ENCODE measurements at places on chromosomes 7 and 10.

GRCh38 chr7:17681965-17682364, 258.3 kb downstream of the SNX13 start:
- DNase-seq = no peak

GRCh38 chr10:101346177-101346576, 7.8 kb upstream of the BTRC start:
- DNase-seq = no peak

DNA sequence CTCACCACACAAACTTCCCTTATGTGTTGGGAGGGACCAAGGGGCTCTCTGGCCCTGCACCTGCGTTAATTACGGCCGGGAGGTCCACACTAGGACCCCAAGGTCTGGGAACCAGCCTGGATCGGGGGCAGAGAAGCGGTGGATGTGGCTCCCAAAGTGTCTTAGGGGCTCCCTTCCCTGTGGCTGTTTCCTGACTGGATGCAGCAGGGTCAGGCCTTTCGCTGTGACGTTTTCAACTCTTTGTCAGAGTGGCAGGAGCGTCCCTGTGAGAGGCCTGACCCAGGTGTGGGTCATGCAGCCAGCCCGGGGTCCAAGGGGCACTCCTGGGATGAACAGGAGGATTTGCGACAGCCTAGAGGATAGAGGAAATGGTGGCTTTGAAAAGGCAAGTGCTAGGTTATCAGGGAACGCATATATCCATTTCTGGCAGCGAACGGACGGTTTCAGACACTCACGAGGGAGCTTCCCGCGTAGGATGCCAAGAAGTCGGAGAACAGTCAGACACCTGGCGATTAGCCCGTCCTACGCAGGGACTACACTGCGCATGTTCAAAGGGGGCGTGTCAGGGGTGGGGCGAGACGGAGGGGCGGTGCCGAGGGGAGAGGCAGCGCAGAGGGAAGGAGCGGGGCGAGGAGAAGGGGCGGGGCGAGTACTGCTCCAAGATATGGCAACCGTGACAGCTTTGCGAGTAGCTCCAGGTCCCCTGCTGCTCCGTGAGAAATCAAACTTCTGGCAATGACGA, 46.2 kb upstream of the ZNF716 start:
- DNase-seq = no peak

DNA sequence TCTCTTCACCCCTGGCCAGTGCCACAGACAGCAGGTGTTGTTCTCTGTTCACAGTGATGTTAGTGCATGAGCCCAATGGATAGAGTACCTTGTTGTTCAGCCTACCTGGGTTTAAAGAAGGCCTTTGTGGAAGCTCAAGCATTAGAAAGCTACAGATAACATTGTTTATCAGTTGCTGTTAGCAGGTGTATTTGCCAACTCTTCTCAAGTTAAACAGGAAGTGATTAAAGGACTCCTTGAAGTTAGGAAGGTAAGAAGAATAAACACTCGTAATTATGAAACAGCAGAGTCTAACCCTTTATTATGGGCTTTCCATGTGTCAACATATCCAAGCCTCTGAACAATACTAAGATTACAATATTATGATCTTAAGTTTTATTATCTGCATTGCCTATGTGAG, 25.9 kb downstream of the RGR start:
- no peak for DNase-seq

- no peak for DNase-seq
Measured at GRCh38 chr7:123944395-123944794, 19.4 kb downstream of the SPAM1 start.

- peak; percentile 76 for DNase-seq
Measured at GRCh38 chr7:4883372-4884144, at the start of gene RADIL. RADIL (minus strand) TSS chr7:4883716; CDS start chr7:4878139, 5,577 bp downstream.

- DNase-seq = no peak
Measured at GRCh38 chr10:112904000-112904399, 46.0 kb upstream of the TCF7L2 start.

GRCh38 chr7:67346876-67347275, 350.2 kb downstream of the TYW1 start:
- no peak for DNase-seq

GRCh38 chr7:2041496-2042367, 191.0 kb downstream of the MAD1L1 start:
- DNase-seq = no peak

DNA sequence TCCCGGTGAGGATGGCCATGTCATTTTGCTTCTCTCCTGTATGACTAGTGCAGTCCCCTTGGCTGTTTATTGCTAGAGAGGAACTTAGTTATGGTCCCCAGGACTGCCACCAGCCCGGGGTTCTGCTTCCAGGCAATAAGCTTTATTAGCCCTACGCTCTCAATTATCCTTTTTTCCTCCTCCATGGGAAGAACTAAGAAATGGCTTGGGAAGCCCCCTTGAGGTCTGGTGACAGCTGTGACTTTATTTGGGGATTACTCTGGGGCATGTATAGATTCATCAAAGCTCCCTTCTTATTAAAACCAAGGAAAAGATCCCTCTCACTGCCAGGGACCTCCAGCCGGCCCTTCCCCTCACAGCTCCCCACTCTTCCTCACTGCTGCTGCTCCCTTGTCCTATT, 155.2 kb upstream of the INSYN2A start:
- DNase-seq = no peak

- DNase-seq = no peak
Measured at GRCh38 chr7:22287412-22287811, 69.5 kb downstream of the RAPGEF5 start.

- DNase-seq = no peak
Measured at GRCh38 chr7:148972375-148972774, 55.9 kb downstream of the PDIA4 start.

- no peak for DNase-seq
Measured at GRCh38 chr10:43120116-43120928, 17.9 kb upstream of the CSGALNACT2 start.

DNA sequence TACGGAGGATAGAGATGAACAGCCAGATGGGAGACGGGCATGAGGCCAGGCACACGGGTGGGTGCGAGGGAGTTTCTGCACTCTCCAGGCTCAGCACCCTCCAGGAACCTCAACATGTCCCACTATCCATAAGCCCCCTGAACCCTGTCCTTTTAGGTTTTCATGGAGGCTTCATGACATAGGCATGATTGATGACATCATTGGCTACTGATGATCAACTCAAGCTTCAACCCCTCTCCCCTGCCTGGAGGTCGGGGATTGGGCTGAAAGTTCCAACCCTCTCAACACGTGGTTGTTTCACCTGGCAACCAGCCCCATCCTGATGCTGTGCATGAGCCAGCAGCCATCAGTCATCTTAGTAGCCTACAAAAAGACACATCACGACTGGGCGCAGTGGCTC, 360.7 kb upstream of the AUTS2 start:
- DNase-seq = no peak

- DNase-seq = no peak
Measured at GRCh38 chr10:1628757-1629156, 108.6 kb downstream of the ADARB2 start.

DNA sequence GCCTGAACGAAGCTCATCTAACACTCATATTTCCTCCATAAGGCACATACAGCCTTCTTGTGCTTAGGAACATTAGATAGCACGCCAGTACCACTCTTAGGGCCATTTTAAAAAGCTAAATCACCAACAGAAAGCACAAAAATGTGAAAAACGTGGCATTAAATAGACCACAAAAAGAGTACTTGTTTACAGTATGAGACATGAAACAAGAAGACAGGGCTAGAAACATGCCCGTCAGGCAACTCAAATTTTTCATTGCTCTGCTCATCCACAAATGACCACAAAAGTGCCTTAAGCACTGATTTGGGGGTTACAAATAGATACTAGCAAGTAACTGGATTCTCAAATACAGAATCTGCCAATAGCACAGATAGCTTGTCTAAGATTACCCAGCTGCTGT, 67.8 kb downstream of the ELMO1 start:
- no peak for DNase-seq

DNA sequence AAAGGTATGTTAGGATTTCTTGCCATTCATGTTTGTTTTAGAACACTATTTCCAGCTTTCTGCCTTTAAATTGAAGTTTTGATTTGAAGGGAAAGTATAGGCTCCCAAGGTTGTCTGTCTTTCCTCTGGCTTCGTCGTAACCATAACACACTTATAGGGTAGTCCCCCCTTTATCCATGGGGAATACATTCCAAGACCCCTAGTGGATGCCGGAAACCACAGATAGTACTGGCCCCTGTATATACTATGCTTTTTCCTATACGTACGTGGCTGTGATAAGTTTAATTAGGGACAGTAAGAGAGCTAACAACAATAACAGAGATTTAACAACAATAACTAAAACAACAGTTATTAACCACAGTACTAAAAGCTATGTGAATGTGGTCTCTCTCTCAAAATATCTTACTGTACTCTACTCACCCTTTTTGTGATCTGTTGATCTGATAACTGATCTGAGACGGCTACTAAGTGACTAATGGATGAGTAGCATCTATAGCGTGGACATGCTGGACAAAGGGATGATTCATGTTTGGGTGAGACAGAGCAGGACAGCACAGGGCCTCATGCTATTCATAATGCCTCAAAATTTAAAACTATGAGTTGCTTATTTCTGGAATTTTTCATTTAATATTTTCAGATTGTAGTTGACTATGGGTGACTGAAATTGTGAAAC, 273.1 kb downstream of the AUTS2 start:
- DNase-seq = no peak

DNA sequence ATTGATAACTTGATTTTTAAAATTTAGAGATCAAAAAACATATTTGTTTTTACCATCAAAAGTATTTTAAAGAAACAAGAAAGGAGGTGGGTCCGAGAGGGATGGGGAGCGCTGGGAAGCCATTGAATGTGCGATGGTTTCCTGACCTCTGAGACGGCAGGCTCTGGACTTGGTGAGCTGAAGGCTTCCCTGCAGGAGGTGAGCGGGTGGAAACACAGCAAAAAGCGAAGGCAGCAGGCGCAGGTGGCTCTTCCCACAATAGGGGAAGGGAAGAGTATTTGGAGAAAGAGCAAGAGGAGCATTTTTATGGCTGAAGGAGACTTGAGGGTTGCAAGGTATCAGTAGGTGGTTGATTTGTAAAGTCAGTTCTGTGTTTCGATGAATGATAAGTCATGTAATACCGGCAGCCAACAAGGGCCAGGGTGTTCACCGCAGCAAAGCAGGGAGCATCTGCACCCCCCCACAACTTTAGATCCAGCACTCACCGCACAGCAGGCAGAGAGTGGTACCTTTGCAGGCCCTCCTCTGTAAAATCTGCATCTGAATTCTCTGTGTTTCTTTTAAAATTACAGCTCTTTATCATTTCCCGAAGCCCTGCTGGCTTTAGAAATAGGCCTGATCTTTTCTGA, 10.5 kb downstream of the C10orf53 start:
- no peak for DNase-seq

- no peak for DNase-seq
Measured at GRCh38 chr7:106736508-106737201, 75.7 kb upstream of the CCDC71L start.

DNA sequence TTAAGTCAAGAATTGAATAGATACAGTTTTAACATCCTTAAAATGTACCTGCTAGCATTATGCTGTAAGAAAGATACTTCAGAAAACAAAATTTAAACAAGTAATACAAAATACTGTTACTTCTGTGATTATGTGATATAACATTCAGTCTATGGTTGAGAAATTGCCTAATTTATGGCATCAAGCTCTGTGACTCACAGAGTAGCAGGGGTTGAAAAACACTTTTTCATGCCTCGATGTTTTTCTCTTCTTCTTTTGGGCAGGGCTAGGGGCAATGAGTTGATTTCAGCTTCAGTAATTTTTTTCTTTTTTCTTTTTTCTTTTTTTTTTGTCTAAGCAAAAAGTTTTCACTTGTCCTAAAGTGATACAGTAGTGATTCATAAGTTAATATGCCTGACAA, 209.2 kb downstream of the MBL2 start:
- no peak for DNase-seq

DNA sequence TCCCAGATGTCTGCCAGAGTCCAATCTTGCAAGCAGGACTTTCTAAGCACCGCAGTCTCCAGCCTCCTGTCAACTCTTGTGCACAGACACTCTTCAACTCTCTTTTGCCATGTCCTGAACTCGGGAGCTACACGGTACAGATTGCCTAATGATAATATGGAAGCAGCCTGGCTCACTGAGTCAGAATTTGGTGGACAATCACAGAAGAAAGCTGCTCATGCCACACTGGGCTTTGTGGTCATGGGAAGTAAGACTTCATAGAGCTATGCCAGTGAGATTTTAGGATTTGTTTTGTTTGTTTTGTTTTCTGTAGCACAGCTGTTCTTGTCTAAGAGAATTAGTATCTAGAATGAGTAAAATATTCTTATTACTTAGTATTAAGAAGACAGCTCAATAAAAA, 144.1 kb upstream of the PRSS58 start:
- DNase-seq = no peak

DNA sequence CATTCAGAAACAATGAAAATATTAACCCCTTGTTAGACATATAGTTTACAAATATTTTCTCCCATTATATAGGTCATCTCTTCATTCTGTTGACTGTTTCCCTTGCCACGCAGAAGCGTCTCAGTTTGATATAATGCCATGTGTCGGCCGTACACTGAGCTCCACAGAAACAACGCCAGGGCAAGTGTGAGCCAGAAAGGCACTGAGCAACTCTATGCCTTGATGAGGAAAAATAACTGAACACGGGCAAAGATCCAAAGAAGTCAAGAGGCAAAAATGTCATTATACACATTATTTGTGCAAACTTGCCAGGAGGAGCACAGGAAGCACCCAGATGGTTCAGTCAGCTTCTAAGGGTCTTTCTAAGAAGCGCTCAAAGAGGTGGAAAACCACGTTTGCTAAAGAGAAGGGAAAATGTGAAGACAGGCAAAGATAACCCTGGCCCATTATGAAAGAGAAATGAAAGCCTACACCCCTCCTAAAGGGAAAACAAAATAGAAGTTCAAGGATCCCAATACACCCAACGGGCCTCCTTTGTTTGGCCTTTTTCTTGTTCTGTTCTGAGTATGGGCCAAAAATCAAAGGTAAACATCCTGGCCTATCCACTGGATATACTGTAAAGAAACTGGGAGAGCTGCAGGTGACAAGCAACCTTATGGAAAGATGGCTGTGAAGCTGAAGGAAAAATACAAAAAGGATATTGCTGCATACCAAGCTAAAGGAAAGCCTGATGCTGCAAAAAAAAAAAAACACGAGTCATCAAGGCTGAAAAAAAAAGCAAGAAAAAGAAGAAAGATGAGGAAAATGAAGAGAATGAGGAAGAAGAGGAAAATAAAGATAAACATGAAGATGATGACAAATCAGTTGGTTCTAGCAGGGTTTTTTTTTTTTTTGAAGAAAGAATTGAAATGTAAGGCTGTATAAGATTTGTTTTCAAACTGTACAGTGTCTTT, 15.5 kb downstream of the ARHGAP12 start:
- DNase-seq = no peak

- peak; percentile 38 for DNase-seq
Measured at GRCh38 chr10:11874568-11875493, 51.7 kb downstream of the PROSER2 start.

DNA sequence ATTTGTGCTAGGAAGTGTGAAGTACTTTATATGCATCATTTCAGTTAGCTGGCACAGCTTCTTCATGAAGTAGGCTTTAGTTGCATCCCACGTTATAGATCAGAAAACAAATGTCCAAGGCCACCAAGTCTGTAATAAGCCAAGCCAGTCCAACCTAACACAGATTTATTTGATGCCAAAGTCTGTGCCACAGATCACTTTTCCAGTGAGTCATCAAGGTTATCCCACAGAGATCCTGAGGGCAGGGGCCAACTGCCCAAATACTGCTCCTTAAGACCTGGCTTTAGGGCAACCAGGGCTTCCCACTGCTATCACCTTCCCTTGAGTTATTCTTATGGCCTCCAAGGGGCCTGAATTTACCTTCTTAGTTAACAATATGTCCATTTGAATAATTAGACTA, 1340.4 kb downstream of the XPNPEP1 start:
- DNase-seq = no peak

- DNase-seq = no peak
Measured at GRCh38 chr10:101651336-101651735, 43.6 kb downstream of the FBXW4 start.

GRCh38 chr7:132321387-132321786, 254.9 kb downstream of the PLXNA4 start:
- no peak for DNase-seq
